ENCODE measurements at places on chromosomes 16 and 17.

- DNase-seq = no peak
These were observed 3.4 kb downstream of the SPNS1 start for GRCh38 chr16:28977703-28978662.

- no peak for DNase-seq
These were observed 143.4 kb downstream of the ZNF423 start for GRCh38 chr16:49712542-49712941.

DNA sequence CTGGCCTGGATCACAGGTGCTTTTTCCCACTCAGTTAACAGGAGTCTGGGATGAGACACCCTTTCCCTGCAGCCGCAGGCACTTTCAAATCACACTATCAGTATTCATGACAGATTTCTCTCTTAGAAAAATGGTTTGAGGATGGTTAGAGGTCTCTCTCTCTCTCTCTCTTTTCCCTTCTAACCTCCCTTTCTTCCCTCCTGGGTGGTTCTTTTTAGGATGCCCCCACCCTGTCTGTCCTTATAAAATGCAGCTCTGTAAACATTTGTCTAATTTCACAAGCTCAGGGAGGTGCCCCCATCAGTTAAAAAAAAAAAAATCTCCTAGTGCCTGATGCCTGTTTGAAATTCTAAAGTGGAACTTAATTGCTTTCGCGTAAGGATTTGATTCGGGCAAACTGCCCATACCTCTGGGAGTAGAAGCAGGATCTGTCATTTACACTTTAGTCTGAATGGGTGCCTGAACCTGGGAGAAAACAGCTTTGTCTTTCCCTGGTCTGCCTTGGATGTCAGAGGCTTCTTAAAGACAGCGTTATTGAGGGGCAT is 158.8 kb downstream of the CCDC182 start:
- no peak for DNase-seq

DNA sequence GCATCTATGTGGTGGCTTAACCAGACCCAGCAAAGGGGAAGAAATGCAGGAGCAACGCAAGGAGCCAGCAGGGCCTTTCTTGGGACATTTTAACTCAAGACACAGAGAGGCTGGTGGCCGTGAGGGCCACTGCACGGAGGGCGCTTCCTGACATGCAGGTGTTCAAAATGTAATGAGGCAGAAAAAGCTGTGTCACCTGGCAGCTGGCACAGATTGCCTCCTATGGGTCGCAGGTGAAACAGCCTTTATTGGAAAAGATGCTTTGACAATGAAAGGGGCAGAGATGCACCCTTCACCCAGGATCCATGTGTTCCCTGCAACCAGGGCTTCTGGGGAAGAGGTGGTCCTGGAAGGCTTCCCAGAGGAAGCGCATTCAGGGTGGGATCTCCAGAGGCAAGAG is 219.3 kb downstream of the XYLT1 start:
- DNase-seq = no peak

GRCh38 chr17:71824671-71825070 is 296.1 kb upstream of the SOX9 start:
- no peak for DNase-seq

DNA sequence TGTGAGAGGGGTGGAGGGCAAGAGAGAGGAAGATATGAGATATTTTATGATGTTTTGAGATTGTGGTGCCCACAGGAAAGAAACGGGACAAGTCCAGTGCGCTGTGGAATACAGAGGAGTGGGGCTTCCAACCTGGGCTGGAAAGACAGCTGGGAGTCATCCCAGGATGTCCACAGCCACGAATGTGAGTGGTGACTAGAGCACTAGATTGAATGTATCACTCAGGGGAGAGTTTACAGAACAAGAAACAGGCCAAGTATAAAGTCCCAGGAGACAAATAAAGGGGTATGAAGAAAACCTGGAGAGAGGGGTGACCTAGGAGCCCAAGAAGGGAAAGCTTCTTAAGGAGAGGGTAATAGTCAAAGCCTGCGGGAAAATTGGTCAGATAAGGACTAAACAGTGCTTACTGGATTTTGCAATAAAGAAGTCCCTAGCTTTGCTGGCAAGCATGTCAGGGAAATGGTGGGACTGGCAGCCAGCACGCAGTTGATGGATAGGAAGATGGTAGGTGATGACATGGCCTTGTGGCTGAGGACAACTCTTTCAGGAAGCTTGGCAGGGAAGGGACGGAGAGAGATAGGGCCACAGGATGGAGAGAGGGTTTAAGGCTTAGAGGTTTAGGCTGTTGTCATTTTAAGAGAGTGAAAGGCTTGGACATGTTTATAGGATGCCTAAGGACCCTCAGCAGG is 114.5 kb downstream of the AXIN2 start:
- no peak for DNase-seq

DNA sequence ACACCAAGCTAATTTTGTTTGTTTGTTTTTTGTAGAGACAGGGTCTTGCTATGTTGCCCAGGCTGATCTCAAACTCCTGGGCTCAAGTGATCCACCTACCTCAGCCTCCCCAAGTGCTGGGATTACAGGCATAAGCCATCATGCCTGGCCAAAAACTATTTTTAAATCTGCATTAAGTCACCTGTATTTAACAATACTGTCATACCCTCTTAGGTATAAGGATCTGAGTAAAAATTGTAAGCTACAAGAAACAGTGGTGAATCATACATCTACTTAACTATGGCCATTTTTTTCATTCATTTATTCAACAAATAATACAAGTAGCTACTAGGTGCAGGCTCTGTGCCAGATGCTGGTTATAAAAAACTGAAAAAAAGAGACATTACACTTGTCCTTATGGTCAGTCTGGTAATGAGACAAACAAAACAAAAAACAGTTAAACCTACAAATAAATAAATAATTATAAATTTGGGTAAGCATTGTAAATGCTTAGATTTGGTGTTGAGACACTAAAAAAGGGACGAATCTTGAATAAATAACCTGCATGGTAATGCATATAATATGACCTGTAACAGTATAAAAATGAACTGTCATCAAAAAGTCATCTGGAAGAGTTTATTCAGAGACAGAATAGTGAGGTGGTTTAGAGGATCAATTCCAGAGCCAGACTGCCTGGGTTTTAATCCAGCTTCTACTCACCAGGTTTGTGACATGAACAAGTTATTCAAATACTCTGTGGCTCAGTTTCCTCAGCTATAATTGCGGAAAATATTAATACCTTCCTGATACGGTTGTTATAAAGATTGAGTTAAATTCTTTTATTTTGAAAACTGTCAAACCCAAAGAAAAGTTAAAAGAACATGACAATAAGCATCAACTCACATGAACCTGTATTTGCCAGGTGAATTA is 26.8 kb downstream of the BRIP1 start:
- no peak for DNase-seq

GRCh38 chr17:39751637-39752036 is 13.9 kb downstream of the GRB7 start:
- DNase-seq = no peak

GRCh38 chr17:38868817-38869525 is 887 bp upstream of the LASP1 start:
- peak; percentile 77 for DNase-seq

GRCh38 chr16:85270374-85270773 is 158.1 kb upstream of the CIBAR2 start:
- no peak for DNase-seq

DNA sequence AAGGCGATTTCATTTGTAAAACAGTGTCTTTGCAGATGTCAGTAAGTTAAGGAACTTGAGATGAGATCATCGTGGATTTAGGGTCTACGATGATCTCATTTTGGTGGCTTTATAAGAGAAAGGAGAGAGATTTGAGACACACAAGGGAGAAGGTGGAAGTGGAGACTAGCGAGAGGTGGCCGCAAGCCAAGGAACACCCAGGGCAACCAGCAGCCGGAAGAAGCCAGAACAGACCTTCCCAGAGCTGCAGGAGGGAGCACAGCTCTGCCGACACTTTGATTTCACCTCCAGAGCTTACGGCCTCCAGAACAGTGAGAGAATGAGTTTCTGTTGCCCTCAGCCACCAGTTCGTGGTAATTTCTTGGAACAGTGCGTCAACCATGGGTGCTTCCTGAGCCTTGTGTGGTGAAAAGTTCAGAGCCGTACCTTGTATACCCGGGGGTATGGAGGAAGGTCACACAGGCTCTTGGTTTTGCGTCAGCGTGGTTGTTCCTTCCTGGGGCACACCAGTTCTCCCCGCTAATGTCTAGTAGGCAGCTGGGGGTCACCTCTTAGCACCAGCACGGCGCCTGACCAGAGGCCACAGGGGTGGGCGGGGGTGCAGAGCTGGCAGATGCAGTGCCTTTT is 12.9 kb upstream of the SEC14L1 start:
- DNase-seq = peak; percentile 20

DNA sequence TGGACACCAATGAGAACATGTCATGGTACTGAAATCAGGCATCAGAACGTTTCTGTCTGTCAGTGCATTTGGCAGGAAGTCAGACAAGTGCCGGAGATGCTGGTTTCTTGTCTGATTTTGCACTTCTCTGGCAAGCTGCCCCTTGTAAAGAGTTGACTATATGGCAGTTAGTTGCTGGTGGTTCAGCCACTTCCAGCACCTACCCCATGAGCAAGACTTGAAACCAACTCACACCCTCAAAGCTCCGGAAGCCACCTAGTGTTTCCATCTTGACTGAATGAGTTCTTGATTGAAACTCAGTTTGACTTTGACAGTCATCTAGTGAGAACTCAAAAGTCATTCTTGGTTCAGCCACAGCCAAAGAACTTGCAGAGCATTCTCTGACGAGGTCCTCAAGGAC is 225.1 kb downstream of the SPECC1 start:
- no peak for DNase-seq

DNA sequence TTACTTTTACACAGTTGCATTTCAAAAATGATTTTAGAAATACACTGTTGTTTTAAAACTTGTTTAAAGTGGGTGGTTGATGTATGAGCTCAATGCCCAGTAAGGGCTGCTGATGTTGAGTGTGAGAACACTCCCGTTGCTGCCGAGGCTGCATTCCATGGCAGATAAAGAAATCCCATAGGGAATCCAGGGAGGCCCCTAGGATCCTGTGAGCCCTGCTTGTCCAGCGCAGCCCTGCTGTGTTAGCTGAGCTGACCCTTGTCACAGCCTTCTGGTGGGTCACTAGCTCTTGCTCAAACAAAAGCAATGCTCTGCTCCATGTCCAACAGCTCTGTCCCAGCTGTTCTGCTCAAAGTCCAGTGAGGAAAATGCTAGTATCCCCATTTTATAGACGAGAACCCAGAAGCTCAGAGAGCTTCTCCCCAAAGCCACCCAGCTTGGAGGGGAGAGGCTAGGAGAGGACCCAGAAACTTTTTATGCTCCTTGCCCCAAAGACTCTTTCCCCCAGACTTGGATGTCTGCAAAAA is 18.6 kb upstream of the COL1A1 start:
- DNase-seq = no peak

DNA sequence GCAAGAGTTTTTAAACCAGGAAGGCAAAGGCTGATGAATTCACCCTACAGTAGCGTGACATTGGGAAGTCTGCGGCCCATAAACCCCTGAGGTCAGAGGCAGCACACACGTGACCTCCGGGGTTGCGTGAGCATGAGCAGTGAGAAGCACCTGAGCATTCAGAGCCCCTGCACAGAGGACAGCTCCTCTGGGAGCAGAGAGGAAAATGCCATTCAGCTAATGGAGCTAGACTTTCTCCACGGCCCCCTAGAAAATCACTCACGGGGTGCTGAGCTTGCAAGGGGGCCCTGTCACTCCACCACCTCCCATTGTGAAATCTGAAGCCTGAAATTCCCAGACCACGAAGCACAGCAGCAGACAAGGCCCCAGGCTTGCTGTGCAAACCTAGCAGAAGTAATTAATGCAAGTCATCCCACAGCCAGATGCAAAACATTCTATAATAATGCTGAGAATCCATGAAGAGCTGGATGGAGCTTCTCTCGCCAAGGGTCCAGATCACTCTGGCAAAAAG is 114.9 kb upstream of the RCVRN start:
- no peak for DNase-seq

GRCh38 chr17:21213638-21214014 is 335 bp downstream of the TMEM11 start:
- DNase-seq = no peak

- DNase-seq = no peak
These were observed 950.7 kb upstream of the RBFOX1 start for GRCh38 chr16:6381896-6382295.

DNA sequence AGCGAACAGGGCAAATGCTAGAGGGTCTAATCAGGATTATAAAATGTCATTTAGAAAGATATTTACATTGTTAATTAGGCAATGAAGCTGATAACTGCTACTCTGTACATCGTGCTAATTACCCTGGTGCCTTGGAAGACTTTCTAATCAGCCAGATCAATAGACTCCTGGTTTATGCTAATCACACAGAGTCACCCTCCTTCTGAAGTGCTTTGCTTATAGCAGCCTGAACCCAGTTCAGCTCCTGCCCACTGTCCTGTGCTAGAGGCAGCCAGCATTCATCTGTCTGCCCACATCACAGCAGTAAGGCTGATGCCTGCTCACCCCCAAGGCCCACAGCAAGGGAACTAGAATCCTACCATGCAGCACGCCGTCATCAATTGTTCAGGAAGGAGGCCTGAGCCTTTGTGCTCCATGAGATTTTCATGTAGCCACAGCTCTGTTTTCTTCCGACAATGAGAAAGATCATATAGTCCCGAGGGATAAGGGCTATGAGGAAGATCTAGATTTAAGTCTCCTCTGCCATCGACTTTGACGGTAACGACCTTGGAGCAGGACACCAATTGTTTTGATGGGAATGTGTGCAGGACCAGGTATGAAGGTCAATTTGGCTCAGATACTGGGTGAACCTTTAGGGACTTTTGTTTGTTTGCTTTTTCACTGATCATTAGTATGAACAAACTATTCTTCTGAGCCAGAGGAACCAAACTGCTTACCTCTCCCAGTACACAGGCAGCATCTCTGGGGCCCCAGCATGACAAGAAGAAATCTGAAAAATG is 12.5 kb upstream of the LYRM9 start:
- no peak for DNase-seq

DNA sequence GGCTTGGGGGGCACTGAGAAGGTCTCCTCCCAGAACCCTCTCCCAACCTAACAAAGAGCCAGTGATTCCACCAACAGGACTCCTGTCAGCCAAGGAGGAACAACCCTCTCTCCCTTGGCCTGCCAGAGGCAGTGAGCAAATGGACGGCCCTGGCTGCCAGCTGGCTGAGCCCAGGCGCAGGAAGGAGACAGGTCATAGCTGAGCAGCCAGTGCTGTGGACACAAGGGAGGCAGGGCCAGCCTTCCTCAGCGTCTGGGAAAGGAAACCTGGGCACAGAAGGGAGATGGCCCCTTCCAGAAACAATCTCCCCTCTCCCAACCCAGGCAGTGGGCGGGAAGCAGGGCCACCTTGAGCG is 2.1 kb downstream of the MPO start:
- DNase-seq = no peak

DNA sequence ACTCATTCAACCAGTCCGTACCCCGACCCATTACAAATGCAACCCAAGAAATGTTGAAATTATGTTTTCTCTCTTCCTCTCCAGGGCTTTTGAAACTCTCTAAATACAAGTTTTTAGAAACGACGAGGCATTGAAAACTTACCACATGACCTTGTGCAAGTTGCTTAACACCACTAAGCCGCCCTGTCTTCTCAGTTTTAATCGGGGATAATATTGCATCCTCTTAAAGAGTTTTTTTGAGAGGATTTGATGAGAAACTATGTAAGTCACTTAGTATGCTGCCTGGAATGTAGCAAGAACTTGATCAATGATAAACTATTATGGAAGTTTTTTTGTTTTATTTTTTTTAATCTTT is 149.0 kb upstream of the FAM20A start:
- DNase-seq = no peak
